ENCODE measurements at places on chromosomes 7 and 10. TPM values are rescaled to one million over a fixed set of nuclear protein-coding genes. Genes with fewer than 3 reads are reported as not detected.

Gene HABP2
- total RNA-seq, result not detected

Gene PDK4
- 0.33 TPM for total RNA-seq

GRCh38 chr10:104259999-104260774 is 5.5 kb downstream of the GSTO1 start:
- no peak for DNase-seq

- DNase-seq, result no peak
Observed at GRCh38 chr7:78350391-78350790, 551.8 kb downstream of the PHTF2 start.

DNA sequence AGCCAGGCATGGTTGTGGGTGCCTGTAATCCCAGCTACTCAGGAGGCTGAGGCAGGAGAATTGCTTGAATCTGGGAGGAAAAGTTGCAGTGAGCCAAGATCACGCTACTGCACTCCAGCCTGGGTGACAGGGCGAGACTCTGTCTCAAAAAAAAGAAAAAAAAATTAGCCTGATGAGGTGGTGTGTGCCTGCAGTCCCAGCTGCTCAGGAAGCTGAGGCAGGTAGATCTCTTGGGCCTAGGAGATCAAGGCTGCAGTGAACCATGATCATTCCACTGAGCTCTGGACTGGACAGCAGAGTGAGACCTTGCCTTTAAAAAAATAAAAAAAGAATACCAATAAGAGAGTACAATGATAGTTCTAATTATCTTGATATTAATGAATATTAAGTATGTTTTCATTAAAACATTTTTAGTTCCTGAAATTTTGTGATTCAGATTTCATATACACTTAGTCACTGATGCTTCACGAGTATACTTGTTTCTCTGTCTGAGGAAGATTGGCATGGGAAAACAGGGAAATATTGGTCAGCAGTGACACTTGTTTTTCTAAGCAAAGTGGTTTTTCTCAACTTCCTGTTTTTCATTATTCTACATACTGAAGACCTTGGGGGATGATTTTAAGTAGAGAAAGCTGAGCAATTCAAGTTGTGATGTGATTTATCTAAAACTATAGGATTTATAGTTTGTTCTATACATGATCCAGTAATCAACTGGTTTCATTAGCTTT is 76.8 kb downstream of the ADK start:
- DNase-seq, result no peak

GRCh38 chr7:33487998-33488682 is 358.8 kb downstream of the BBS9 start:
- DNase-seq, result no peak

- DNase-seq, result no peak
Observed at GRCh38 chr7:117480978-117481377, 1.2 kb downstream of the CFTR start.

DNA sequence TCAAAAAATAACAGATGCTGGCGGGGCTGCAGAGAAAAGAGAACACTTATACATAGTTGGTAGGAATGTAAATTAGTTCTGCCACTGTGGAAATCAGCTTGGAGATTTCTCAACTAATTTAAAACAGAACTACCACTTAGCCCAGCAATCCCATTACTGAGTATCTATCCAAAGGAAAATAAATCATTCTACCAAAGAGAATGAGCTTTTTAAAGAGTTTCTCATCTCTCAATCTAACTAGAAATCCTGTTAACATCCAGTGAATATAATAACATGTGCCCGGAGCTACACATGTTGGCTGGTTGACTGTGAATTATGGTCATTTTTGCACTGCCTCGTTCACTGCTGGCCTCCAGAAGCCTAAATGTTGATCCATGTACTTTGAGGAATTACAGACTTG is 39.3 kb downstream of the BET1 start:
- DNase-seq, result no peak

All from natural killer cell treated with Interleukin-12 subunit alpha and Interleukin-12 subunit beta and Interleukin-15 and Interleukin-18, amount 100 ng/mL, for 72 hours (primary cell).